ENCODE measurements at places on chromosomes 1 and 21.

- DNase-seq = peak; percentile 64
These were observed 52.4 kb downstream of the KCNJ6 start for GRCh38 chr21:37863842-37864241.

GRCh38 chr1:41532206-41532975, 47.9 kb upstream of the EDN2 start:
- DNase-seq = no peak

GRCh38 chr1:108531444-108531843, 28.5 kb upstream of the EEIG2 start:
- DNase-seq = no peak

- DNase-seq = no peak
These were observed 53.5 kb downstream of the GLIS1 start for GRCh38 chr1:53685272-53686051.

DNA sequence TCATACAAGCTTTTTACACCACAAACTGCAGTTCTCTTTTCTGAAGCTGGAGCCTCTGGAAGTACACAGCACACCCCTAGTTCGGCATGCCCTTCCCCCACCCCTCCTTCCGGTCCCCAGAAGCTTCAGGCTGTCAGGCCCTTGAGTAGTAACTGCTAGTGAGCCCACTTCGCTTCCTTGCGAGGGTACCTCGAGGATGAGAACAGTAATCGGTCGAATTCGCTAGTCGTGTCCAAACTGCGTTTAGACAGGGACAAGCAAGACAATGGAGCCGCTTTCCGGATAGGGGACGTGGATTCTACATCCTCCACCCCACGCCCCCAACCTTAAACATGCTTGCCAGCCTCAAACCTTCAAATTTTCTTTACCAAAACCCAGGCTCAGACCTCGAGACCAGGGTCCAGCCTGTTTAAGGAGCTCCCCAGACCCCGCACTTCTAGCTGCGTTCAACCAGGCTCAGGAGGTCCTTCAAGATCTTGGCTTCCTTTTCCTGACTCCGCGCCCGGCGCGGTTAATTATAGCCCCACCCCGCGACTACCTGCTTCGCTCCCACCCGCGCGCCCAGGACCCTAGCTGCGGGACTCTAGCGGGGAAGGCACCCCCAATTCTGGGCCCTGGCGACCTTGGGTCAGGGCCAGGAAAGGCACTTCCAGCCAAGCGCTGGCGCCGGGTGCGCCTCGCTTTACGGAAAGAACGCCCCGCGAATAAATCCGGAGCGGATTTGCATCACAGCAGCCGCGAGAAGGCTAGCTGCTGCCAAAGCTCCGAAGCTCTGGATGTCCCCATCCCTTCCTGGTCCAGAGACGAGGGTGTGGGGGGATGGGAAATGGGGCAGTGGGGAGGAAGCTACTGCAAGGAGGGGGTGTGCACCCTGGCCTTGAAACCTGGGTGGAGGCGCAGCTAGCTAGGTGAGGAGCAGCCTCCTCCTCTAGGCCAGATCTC, 8.1 kb upstream of the TSPAN1 start:
- DNase-seq = no peak

GRCh38 chr1:195897076-195897475, 711.2 kb downstream of the KCNT2 start:
- no peak for DNase-seq

- DNase-seq = no peak
These were observed 69.2 kb downstream of the DTL start for GRCh38 chr1:212104586-212105325.

DNA sequence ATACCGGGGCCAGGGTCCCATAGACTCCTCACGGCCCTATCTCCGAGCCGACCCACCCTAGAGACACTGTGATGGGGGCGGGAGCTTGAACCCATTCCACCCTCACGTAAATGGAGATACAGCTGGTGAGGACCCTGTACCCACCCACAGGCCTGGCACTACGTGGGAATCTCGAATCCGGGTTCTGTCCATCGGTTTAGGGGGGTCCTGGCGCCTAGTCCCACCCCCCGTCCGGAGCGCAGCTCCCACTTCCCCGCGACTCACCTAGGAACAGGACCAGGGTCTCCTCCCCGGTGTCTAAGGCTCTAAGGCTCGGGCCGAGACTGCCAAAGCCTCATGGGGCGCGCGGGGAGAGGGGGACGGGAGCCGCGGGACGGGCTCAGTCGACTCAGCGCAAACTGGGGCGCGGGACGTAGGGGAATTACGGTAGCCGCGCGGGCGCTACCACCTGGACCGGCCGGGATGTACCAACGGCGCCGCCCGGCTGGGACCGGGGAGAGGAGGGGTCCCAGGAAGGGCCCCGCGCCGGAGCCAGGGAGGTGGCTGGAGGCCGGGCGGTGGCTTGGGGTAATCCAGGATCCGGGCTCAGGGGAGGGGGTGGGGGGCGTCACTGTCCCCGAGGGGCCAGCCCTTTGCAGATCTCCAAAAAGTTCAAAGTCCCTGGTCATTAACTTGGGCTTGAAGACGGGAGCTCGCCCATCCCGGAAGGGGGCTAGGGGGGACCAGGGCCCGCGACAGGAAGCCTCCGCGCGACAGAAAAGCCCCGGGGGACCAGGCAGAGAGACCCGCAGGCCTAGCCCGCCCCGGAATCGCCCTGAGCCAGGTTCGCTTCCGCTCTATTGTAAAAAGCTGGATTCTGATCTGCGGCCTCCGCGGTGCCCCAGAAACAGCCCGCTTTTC, 1.0 kb downstream of the PLEKHG5 start:
- no peak for DNase-seq

DNA sequence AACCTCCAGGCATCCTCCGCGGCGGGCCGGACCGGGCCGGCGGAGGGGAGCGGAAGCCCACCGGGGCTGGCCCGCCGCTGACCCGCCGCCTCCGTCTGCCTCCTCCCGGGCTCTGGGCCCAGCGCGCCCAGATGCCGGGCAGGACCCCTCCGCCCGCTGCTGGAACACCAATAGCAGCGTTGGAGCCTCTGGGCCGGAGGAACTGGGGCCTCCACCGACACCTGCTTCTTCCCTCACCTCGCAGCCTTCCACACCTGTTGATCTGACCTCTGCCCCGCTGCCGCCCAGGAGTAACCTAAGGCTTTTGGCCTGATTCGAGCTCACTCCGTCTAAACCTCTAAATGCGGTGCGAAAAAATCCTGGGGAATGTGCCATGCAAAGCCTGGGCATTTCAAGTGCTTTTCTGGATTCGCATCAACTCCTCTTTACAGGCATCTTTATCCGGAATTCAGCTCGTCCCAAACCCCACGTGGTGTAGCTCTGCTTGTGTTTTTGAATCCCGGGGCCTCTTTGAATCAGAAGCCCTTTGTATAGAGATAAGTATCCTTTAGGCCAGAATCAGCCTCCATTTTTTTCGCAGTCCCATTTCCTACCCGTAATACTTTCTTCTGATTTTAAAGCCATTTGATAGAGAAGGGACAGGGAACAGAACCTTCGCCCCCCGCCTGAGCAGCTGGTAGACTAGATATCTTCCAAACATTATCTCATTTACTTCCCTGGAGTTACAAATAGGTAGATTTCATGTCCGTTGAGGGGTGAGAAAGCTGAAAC, 680 bp upstream of the CNN3 start:
- DNase-seq = no peak

DNA sequence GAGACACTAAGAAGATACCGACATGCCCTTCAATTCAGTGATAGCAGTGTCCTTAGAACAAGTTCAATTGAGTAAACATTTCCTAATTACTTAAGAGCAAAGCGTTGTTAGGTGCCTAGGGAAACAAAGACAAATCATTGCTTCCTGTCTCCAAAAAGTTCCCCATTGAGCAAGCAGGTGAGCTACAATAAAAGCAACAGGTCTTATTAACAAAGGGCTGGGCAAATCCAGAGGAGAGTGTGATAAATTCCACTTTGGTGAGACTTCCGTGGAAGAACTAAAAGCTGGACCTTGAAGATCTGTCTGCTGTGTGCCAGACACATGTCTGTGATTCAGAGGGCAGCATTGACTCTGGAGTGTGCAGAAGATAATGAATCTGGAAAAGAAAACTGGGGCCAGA, 1.9 kb upstream of the TUT4 start:
- no peak for DNase-seq

- no peak for DNase-seq
These were observed 3.2 kb upstream of the TNFSF4 start for GRCh38 chr1:173210283-173210682.

DNA sequence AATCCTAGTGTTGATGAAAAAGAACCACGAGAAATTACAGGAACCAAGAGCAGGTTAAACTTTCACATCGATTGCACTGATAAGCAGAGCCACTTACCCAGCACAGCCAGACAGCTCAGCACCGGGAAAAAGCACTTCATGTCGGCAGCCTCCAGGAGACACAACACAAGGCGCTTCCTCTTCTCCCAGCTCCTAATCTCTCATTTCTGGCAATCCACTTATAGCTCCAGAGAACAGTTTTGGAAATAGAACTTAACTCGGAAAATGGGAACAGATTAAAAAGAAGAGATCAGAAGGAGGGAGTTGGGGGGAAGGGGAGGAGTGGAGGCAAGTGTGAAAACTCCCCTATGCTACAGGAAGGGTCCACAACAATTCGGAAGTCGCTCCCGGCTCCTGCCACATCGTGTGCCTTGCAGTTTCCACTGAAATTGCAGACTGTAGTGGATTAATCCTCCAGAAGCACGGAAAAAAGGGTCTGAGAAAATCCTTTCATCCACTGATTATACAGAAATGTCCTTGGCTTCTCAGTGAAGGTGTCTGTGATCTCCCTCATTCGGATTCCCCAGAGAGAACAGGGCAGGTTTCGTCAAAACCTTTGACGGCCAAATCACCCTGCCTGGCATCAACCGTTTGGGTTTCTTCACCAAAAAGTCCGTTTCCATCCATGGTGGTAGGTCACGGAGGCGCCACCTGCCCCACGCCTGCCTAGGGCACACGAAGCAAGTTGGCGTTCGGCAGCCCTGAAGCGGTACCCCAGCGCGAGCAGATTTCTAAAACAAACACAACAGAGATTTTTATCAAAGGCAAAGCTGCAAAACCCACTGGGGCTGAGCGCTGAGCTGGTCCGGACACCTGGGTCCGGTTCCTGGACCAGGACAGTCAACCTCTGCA, 1.1 kb downstream of the IGSF3 start:
- DNase-seq = no peak

DNA sequence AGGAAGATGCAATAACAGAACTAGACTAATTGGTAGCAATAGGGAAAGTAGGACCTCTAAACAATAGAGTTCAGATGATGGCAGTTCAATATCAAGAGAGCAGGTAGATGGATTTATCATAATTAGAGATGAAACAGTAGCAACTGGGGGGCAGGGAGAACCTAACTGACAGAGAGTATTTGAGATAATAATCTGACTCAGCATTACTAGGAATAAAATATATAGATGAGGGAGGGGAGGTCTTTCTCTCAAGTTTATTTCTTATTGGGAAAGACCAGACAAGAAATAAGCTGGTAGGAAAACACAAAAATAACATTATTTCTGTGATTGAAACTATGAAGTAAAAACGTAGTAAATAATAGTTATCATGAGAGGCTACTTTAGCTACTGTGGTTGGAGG, 1656.7 kb upstream of the B3GALT2 start:
- DNase-seq = no peak

GRCh38 chr21:37658817-37659458, 257.3 kb downstream of the KCNJ6 start:
- no peak for DNase-seq
